ENCODE measurements at places on chromosomes 7 and 10.

DNA sequence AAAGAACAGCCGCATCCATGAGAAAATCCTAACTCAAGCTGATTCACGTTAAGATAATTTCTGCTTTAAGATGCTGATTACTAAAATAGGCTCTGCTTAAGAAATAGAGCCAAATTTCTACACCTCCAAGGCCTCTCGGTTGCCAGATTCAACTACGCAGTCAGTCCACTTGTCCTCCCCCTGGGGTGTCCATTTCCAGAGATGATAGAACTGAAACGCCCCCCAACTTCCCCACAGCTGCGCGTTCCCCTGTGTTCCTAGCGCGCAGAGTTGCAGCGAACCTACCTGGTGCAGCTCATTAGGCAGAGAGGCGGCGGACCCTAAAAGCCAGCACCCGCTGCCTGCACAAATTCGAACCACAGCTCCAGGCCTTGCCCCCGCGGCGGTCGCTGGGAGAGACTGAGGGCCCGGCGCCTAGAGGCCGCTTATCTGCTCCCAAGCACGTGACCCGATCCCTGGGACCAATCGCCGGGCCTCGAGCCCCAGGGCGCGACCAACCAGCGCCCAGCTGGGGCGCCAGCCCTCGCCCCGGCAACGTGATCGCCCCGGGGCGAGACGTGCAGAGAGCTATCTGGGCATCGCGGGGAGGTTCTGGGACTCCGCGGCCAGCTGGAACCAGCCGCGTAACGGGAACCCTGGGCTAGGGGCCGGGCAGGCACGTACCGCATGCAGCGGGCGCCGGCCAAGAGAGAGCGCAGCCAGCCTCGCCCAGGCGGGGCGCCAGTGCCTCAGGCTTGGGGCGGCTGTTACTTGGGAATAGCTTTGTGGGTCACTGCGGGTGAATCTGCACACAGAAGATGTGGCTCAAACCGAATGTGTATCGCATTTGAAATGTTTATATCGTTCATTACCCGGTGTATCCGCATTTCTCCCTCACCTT, at the start of gene PPP1R3C:
Gene PPP1R3C (minus strand): TSS at position 401 of the 880 bp plus-strand sequence. CDS start 102 bp downstream, at position 299.
- peak; percentile 54 for DNase-seq

GRCh38 chr10:120514035-120514620, 57.1 kb downstream of the PLPP4 start:
- no peak for DNase-seq

GRCh38 chr10:102776779-102777456, 33.2 kb downstream of the WBP1L start:
- DNase-seq = peak; percentile 45

DNA sequence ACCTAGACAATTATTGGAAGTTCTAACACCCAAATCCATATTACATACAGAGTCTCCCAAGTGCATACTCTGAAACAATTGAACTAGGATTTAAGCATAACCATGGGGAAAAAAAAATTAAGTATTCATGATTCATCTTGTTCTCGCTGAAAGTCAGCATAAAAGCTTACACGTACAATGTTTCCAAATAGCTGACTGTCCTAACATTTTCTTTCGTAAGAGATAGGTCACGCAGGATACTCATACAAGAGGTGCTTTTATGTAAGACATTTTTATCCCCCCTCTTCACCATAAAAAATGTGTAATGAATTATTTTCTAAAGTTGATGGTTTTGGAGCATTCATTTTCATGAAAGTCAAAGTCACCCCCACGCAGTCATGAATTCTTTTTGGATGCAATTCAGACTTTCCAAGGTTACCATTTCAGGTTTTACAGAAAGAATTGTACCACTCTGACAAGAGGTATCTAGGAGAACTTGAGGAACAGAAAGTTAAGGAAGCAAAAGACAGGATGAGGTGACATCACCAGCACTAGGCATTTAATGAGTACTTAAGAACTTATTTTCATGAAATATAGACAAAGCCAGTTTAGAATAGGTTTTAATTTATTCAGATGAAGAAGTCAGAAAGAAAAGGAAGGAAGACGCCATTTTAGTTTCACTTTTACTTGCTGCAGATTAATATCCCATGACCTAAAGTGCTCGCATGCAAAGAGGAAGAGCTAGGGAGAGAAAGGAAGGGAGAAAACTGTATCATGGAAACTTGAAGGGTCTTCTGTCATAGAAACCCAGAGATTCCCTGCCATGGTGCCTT, 55.8 kb downstream of the TMEM26 start:
- no peak for DNase-seq

DNA sequence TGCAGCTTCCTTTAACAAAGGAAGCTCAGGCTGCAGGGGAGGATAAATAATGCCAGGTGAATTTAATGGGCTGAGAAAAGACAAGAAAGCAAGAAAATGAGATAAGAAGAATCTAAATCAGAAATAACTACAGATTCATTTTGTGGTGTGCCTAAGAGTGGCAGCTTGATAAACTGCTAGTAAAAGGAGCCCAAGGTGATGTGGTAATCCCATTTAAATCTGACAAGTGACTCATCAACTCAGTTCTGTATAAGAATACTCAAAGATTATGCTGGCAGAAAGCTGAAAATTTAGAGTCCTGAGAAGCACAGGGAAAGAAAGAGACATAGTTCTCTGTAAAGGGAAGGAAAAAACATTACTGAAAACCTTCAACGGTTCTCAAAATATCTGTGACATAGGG, 109.4 kb upstream of the PDE1C start:
- DNase-seq = no peak

DNA sequence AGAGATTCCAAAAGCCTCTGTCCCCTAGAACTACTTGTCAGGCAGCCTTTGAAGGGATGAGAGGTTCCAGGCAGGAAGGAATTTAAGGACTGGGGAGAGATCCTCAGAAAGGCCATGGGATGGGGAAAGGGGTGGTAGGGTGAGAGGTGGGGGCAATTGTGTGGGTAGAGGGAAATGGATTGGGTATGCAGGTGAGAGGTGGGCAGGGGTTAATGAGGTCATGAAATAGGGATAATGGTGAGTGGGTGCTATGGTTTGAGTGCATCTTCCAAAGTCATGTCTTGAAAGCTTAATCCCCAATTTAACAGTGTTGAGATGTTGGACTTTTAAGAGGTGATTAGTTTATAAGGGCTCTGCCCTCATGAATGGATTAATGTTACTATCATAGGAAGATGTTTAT, 383.5 kb downstream of the PLXNA4 start:
- no peak for DNase-seq

- DNase-seq = no peak
Measured at GRCh38 chr10:31314256-31315150, 4.5 kb upstream of the ZEB1 start.

- no peak for DNase-seq
Measured at GRCh38 chr10:78846071-78846470, 222.7 kb upstream of the ZMIZ1 start.

DNA sequence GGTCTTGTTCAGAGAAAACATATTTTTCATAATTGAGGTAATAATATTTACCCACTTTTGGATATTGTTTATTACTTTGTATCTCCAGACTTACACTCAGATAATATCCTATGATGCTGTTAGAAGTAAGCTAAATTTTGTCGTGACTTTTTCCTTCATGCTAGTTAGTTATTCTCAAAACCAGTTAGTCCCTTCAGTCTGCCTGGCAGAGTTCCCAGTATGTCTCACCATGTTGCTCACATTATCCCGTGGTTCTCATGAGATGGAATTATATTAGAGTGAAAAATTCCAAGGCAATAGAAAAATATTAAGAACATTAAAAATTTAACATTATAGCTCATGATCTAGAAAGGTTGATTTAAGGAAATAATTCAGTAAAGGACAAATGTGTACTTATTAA, 81.5 kb upstream of the SMIM30 start:
- DNase-seq = no peak

DNA sequence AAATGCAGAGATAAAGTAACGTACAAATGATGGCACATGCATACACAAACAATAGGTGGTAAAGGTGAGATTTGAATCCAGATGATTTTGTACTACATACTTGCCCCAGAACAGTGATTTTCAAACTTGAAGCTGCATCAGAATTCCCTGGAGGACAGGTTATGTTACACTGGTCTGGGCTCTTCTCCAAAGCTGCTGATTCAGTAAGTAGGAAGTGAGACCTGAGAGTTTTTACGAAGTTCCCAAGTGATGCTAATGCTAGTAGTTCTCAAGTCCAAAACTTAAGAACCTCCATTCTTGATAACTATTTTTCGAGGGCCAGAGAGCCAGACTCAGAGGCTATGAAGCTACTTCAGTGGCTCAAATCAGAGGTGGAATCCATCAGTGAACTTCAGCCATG, 159.0 kb upstream of the POM121L12 start:
- DNase-seq = no peak

- DNase-seq = no peak
Measured at GRCh38 chr10:116038259-116038658, 234.7 kb downstream of the GFRA1 start.

DNA sequence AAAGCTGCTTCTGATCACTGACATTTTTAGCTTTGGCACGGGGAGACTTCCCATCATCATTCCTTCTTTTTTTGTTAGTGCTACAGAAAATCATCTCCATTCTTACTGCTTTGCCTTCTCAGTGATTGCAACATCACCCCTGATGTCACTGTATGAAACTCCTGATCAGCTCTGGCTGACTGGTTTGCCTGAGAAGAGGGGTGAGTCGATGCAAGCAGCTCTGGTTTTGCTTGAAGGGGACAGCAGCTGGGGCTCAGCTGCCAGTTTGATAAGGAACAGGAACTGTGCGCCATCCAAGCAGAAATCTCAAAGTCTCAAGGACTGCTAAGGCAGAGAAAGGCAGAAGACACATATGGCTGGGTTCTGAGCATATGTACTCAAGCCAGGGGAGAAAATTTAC, 808.5 kb upstream of the CELF2 start:
- DNase-seq = no peak

- DNase-seq = no peak
Measured at GRCh38 chr10:124728830-124729661, 15.1 kb downstream of the FAM53B start.

GRCh38 chr7:105587909-105588635, 6.8 kb upstream of the EFCAB10 start:
- no peak for DNase-seq

GRCh38 chr7:43942997-43943396, 16.8 kb downstream of the UBE2D4 start:
- no peak for DNase-seq

DNA sequence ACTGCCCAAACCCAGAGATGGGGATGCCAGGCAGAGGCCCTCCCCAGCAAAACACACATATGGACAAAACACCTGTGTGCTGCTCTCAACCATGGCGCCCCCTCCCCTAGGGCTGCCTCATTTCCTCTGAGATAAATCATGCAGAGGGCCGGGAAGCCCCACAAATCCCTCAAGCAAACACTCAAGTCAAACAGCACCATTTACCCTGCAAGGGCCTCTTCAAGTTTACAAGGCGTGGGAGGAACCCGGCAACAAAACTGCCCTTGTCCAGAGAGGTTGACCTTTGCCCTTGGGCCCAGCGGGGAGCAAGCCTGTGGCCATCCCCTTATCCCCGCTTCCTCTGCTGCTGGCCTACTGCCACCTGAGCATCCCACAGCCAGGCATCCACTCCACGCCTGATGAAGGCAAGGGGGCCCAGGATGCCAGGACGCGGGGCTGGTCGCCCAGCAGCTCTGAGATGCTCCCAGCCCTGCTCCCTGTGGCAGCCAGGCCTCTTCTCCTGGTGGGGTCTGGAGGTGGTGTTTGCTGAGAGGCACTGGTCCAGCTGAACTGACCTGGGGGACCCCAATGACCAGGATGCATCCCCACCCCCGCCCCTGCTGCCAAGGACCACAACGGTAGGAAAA, 77.4 kb downstream of the DLG5 start:
- no peak for DNase-seq

DNA sequence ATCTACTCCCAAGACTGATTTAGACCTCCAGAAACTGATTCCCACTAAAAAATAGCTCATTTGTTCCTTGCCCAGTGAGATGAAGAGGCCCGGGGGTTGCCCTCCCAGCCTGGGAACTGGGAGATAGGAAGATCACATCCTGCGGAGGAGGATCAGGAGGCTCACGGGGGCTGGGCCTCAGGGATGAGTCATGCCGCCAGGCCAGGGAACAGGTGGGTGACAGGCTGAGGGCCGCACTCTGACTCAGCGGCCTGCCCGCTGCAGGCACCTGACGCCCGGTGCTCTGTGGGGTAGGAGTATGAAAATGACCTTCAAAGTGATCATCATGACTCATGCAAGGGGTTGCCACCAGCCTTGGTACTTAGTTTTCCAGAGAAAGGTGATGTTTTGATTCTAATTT, 104.5 kb upstream of the ZPBP start:
- no peak for DNase-seq

GRCh38 chr7:83149466-83149865, 13.2 kb downstream of the PCLO start:
- no peak for DNase-seq
